ENCODE measurements at places on chromosomes 3 and 15.
A peak's percentile ranks its signal among the peaks of the same experiment; 100 is the strongest.

- DNase-seq, result no peak
These were observed 233.1 kb downstream of the EBLN2 start for GRCh38 chr3:73294537-73294936.

DNA sequence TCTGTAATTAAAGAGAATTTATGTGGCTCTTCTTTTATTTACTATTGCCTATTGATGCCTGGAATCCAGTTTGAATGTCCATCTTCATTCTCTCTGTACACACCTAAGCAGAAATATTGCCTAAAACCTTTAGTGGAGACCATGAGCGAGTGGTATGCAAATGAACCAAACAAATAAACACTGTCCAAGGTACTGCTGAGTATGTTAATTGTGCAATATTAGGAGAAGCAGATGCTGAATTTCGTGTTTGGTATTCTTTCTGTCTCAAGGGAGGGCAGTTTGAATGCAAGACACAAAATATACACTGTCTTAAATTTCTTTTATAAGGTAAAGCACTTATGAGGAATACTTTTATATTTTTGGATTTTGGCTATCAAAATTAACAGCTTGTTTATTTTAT is 440.9 kb downstream of the RBMS3 start:
- DNase-seq, result no peak

DNA sequence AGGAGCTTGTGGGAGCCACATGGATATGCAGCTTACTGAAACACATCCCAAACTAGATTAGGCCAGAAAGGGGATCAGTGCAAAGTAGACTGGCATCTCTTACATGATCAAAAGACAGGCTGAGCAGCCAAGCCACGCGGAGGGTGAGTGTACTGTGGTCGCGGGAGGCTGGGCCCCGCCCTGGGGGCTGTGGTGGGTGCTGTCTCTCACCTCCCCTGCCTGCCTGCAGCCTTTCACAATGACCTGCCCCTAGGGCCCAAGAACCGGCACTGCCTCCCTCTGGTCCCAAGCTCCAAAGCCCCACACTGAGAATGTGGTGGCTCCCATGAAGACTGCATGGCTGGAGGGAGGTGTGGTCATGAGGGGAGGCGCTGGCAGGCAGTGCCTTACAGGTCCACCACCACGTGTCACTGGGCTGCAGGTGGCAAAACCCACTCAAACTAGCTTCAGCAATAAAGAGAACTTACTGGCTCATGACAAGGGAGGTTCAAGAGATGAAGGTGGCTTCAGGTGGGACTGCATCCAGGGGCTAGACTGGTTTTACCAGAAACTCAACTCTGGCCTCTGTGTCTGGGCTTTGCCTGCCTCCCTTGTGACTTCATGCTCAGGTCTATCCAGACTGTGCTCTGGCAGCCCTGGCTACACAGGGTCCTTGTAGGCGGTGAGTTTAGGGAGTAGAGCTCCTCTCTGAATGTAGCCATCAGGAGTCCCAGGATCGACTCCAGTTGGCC is 27.4 kb upstream of the PLXND1 start:
- no peak for DNase-seq

DNA sequence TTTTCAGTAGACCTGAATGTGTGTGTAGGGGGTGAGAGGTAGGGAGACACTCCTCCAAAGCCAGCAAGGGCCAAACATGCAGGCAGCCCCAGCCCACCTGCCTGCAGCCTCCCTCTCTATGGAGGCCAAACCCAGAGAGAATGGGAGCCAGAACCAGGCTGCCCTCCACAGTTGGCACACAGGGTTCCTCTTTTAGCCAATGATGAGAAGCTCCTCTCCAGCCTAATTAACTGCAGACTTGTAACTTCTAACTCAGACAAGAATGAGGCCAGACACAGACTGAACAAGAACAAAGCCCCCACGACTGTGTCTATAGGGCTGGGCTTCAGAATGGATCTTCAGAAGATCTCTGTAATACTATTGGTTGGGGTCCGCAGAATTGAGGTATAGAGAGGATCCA is 12.3 kb upstream of the TLE3 start:
- no peak for DNase-seq

- no peak for DNase-seq
These were observed 6.4 kb upstream of the SECISBP2L start for GRCh38 chr15:49052662-49053061.

DNA sequence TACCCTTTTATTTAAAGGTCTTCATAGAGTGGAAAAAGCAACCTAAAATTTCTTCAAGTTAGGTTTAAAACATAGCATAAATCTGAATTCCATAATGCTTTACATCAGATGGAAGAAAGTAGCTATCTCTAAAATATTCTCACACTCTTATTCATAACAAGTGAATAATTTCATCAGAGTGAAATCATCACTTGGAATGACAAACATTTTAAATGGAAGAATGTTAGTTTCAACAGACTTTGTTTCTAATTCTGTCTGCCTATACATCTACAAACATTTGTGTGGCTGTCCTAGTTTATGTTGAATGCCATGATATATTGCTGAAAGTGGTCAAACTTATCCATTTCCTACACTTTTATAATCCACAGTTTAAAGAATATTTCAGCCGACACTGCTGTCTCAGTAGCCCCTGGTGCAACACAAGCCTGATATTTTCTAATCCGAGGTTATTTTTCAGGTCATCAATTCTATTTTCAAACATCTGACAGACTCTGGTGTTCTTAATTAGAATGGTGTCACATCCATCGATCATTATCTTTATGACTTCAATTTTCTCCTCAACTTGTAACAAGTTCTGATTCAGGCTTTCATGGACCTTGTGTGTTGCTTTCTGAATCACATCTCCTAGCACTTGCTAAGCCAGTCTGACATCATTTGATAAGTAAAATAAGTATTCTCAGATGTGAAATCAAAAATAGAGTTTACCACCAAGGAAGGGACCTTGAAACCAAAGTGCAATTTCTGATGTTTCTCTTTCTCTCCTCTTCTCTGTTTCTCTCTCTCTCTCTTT is 17.1 kb upstream of the CNTN3 start:
- no peak for DNase-seq

GRCh38 chr3:151387842-151388241 is 3.3 kb upstream of the P2RY12 start:
- no peak for DNase-seq

- DNase-seq, result no peak
These were observed 46.2 kb upstream of the ADGRG7 start for GRCh38 chr3:100563228-100563627.

- DNase-seq, result no peak
These were observed 3.0 kb upstream of the RHO start for GRCh38 chr3:129525341-129525968.

DNA sequence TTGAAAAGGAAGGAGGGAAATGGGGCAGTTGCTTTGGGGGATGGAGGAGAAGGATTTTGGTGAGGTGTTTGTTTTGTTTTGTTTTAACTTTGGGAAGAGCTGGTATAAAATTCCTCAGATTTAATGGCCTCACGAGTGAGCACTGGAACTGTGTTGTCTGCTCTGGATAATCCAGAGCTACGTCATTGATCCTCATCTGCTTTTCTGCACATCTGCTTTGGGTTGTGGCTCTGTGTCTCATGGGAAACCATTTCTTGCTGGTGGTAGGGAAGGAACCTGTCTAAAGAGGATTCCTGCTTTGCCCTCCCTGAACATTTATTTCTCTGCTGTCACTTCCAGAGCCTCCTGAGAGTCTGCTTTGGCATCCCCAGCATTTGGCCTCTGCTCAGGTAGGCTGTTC is 3.1 kb downstream of the SNRK start:
- DNase-seq, result no peak

- DNase-seq, result no peak
These were observed 2.5 kb downstream of the DNAJB8 start for GRCh38 chr3:128464188-128464587.

DNA sequence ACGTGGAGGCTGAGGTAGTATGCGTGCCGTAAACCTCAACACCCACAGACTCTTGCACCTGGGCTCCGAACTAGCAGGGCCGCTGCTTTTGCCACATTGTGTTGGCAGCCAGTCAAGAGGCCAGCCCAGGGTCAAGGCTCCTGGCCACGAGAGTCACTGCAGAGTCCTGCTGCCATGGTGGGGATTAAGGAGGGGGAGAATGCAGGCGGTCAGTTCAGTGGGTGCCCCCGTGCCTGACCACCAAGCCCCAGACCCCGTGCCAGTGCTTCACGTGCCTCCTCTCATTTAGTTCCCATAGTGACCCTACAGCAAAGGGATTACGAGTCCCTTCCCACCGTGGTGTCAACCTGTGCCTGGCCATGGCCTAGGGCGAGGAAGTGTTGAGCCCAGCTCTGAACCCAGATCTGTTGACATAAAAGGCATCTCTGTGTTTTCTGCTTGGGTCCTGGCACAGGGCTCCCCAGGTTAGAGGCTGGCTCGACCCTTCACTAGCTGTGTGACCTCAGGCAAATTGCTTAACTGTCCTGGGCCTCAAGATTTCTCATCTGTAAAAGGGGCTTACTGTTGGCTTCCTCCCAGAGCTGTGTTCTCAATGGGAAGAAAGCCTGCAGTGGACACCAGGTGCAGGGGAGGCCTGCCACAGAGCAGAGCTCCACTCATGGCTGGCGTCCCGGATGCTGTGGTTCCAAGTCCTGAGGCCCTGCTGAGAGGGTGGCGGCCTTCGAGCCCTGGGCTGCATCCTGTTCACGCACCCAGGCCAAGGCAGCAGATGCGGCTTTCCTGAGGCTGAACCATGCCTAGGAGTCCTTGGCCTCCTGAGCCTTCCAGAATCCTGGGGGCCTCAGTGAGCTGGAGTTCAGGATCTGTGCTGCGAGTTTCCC is 32.8 kb downstream of the FBLN2 start:
- no peak for DNase-seq

GRCh38 chr15:101447561-101448071 is 41.9 kb downstream of the PCSK6 start:
- no peak for DNase-seq

DNA sequence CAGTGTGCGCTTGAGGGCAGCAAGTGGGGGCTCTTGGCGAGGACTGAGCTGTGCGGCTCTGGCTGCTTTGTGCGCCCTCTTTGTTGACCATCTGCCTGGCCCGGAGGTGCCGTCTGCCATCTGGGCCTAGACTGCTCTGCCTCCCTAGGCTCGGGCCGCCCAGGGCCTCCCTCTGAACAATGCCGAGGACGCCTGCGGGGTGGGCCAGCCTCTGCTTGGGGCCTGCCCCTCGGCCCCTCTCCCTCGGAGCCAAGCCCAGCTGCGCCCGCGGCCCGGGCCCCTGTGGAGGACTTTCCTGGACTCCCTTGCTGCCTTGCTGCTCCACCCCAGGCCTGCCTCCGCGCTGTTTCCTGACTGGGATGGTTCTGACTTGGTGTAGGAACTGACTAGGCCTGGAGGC is 31.9 kb upstream of the SPSB4 start:
- no peak for DNase-seq

GRCh38 chr3:61648481-61648880 is 87.1 kb downstream of the PTPRG start:
- DNase-seq, result no peak

GRCh38 chr3:127908951-127909350 is 6.1 kb upstream of the KBTBD12 start:
- no peak for DNase-seq

- no peak for DNase-seq
These were observed 27.1 kb upstream of the TBL1XR1 start for GRCh38 chr3:177224414-177224813.

DNA sequence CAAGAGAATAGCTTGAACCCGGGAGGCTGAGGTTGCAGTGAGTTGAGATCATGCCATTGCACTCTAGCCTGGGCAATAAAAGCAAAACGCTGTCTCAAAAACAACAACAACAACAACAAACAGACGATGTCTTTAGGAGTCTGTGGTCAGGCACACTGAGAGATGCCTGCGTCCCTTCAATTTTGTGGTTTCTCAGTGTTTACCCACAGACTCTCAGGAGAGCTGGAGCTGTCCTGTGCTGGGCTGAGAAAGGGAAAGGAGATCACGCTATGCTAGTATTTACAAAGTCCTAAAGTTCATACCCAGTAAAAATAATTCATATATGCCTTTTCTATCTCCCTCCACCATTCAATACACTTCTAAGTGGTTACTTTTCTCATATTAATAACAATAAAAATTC is 6.3 kb downstream of the LAMP3 start:
- no peak for DNase-seq

DNA sequence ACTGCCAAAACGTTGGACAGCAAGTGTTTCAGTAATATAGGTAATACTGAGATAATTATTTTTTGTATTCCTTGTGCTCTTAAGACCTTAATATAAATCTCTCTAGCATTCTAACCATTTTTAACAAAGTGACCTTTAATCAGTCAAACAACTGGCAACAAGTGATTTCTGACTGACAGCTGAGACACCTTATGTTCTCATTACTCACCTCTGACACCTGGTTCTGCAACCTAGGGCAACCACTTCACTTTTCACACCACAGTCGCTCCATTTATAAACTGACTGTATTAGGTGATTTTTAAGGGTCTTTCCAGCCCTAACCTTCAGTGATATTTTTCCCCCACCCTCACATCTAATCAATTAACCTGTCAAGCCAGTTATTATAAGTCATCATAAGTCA is 60.4 kb upstream of the C15orf61 start:
- DNase-seq, result no peak

DNA sequence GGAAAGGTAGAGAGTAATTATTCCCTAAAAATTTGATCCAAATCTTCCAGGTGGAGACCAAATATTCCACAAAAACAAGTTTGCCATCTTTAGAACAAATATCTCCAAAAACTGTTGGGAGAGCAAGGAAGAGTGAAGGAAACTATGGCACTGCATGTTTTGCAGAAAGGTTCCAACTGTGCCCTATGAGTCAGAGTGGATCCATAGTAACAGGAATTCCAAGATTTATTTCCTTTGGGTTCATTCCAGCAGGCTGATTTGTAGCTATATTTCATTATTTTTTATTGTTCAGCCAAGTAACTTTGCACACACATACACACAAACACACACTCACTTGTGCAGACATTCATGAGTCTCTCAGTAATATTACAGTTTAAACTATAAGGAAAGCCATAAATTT is 459.7 kb upstream of the EPHA6 start:
- DNase-seq, result no peak

DNA sequence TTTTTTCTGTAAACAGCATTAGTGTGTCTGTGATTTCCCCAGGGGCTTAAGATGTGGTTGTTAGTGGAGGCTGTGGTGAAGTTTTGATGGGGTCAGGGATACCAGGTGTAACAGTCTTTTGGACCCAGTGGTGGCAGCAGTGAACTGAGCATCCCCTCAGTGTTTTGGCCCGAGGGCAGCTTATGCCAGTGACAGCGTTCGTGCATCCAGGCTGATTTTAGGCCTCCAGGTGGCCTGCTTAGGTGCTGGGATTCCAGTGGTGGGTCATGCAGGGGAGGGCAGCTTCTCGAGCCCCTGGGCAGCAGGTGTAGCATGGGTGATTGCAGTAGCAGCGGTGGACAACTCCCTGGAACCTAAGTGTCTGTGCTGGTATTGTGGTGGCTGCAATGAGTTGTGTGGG is 29.2 kb downstream of the STT3B start:
- no peak for DNase-seq

GRCh38 chr15:89389841-89390603 is 55.4 kb upstream of the POLG start:
- DNase-seq, result no peak

- peak; percentile 85 for DNase-seq
These were observed 201.1 kb downstream of the NR1D2 start for GRCh38 chr3:24145981-24146822.

- peak; percentile 22 for DNase-seq
These were observed 326.5 kb upstream of the GBE1 start for GRCh38 chr3:82087958-82088357.

- DNase-seq, result no peak
These were observed 134.5 kb downstream of the FBN1 start for GRCh38 chr15:48510976-48511375.

All from AG09319 (cell line).